Midbrain (tissue), 1 donor: ENCODE measurements at places on chromosomes 6 and 20.

GRCh38 chr6:149917679-149918078 lies 5.2 kb downstream of the RAET1G start:
- no peak for DNase-seq

GRCh38 chr6:108123946-108124345 lies 41.9 kb upstream of the NR2E1 start:
- DNase-seq: no peak

DNA sequence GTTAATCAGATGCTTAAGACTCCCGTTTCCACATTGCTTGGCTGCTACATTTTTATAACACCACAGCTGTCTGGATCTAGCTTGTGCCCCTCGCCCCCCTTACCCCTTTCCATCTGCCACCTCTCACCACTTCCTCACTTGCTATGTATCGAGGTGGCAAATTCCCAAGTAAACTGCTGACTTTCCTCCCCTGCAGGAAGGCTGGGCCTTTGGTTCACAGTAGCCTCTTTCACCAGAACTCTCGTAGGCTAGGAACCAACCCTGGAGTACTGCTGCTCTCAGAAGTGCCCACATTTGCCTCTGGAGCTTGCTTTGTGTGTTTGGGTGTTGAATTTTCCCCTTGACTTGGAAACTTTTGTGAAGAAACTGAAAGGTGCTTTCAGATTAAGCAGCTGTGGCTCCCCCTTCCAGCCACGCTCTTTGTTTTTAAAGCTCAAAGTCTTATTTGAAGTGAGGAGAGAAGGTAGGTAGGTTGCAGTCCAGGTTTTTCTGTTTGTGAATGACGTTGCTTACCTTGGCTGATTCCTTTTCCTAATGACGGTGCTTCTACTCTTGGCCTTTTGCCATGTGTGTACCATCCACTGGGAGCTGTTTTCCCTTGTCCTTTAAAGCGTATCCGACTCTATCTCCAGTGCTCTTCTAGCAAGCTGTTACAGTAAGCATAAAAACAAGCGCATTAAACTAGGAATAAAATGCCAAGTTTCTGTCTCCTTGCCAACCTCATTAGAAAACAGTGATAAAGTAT lies 90.4 kb downstream of the CARMIL1 start:
- no peak for DNase-seq

DNA sequence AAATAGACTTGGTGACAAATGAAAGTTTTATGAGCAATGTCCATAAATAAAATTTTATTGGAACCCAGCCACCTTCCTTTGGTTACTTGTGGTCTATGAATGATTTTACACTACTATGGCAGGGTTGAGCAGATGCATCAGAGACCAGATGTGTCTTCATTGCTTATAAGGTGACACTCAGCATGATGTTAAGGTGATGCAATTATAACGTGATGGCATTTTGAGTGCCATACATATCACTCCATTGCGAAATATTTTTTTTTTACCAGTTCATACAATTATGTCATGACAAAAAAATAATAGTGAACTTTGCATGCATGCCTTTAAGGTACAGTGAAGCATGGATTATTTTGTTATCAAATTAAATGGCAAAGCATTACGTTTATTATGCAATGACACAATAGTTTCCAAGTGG lies 96.0 kb downstream of the ADTRP start:
- DNase-seq: no peak

DNA sequence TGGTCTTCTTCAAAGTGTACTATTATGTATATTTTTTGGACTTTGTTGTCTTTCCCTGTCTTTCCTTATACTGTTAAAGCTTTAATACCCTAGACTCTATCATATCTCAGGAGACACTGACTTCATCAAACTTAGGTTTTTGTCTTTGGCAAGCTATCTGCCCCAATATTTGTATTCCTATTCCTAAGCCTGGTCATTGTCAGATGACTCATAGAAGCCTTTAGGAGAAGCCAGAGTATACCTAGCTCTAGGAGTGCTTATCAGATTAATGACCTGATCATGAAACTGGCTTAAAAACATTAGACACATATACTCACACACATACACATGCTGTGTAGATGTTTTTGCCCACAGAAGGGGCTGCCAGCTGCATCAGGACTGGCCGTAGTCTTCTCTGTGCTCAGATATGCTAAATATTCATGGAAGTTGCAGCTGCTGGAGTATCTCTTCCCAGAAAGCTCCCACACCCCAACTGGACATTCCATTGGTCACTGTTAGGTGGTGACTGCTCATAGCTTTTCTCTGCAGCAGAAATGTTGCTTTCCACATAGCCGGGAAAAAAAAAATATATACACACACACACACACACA lies 102.0 kb downstream of the ANKS1A start:
- no peak for DNase-seq

DNA sequence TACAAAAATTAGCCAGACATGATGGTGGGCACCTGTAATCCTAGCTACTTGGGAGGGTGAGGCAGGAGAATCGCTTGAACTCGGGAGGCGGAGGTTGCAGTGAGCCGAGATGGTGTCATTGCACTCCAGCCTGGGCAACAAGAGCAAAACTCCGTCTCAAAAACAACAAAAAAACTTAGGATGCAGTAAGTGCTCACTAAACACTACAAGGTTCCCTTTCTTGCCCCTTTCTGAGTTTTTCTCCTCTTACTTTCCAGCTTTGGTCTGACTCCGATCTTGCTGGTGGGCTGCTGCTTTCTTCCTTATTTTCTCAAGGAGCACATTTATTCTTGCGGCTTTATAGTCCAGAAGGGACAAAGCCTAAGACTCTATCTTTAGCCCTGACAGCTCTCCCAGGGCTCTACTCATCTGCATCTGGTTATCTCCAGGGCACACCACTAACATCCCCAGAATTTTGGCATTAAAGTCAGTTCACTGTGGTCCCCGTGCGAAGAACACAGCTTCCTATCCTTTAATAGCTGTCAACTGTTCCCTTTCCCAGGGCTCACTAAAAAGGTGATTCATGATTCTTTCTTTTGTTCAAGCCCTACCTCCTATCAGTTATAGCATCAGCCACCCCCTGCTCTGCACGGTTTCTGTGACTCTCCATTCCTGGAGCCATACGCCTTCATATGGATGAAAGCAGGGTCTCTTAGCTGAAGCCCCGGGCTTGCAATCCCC lies 17.1 kb upstream of the RPN2 start:
- DNase-seq: no peak

GRCh38 chr6:42046464-42047212 lies 3.7 kb upstream of the TAF8 start:
- DNase-seq: no peak

DNA sequence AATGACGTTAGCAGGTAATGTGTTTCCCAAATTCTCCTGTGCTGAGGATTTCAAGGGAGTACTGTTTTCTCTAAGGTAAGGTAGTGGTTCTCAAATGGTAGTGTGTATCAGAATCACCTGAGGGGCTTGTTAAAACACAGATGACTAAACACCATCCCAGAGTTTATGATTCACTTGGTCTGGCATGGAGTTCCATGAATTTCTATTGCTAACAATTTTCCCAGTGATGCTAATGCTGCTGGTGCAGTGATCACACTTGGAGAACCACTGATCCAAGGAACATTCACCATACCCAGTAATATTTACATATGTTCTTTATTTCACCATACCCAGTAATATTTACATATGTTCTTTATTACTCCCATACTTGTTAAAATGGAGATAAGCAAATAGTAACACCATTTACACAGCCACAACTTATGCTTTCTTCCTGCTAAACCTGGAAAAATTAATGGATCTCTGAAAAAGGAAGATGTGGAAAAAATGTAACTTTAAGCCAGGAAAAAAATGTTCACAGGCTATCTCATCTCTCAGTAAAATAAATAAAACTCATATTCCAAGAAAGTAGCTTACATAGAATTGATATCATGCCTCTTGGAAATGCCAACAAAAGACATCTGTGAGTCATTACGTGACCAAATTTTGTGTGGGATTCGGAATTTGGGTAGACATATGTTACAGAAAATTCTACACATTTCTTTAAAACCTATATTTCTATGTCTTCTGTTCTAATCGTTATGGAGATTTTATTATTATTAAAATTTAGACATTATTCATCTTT lies 129.5 kb downstream of the MMUT start:
- no peak for DNase-seq

GRCh38 chr6:86203044-86203443 lies 560.4 kb upstream of the SYNCRIP start:
- DNase-seq: no peak

DNA sequence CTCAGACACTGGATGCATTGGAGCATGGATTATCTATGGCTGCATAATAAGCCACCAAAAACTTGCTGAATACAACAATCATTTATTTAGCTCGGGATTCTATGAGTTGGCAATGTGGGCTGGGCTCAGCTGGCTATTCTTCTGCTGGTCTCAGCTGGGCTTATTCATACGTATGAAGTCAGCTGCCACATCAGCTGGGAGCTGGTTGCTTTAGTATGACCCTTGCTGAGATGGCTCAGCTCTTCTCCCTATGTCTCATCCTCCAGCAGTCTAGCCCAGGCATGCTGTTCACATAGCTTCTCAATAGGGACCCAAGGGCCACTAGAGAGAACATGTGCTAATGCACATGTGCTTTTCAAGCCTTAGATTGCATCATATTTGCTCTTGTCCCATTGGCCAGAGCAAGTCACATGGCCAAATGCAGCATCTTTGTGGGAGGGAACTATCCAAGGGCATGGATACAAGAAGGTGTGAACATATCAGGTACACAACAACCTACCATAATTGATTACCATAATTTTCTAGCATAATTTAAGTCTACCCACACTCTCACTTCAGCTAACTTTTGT lies 444.6 kb downstream of the KIF16B start:
- no peak for DNase-seq

DNA sequence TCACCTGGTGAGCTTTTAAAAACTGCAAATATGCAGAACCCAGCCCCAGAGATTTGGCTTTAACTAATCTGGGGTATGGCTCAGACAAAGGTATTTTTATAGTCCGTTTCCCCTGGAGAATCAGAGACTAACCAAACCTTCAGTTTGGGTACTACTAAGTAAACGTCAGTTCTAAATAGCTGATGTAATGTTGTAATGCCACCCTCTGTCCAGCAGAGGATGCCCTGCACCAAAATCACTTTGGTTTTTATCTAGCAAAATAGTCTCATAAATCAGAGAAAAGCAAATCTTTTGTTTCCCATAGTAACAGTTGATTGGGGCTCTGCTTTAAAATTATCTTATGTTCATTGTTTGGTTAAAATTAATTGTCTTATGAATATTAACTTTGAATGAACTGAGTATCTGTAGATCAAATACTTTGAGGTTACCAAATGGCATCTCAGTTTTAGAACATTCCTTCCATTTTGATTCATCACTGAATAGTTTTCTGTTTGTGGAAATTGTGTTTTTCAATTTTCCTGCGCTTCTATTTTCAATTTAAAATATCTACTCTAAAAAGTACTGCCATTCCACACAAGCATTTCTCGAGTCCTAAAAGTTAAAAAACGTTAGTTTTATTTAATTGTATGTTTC lies 278.3 kb upstream of the PLCB4 start:
- peak; percentile 30 for DNase-seq

- no peak for DNase-seq
Observed at GRCh38 chr6:1625794-1626435, 16.2 kb downstream of the FOXC1 start.

DNA sequence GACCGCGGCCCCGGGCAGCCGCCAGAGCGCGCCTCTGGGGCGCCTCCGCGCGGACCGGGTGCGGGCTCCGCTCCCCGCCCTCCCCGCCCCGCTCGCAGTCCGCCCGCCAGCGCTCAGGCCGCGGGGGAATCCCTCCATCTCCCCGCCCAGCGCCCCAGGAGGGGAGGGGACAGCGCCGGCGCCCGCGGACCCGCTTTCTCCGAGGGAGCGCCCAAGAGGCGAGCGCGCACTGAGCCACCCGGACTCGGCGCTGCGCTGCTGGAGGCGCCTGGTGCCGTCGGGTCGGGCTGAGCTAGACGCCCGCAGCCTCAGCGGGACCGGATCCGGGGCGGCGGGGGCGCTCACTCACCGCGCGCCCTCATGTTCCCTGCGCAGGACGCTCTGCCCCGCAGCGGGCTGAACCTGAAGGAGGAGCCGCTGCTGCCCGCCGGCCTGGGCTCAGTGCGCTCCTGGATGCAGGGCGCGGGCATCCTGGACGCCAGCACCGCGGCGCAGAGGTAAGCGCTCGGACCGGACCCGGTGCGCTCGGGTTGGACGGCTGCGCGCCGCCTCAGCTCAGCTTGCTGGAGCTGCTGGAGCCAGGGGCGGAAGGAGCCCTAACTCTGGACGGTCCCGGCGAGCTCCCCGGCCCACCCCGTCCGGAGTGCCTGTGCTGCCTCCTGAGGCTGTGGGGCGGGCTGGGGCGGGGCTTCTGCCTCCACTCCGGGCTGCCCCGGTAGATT lies 867 bp downstream of the EBF4 start:
- peak; percentile 33 for DNase-seq

- DNase-seq: no peak
Observed at GRCh38 chr6:41451039-41451438, 95.1 kb upstream of the FOXP4 start.

- no peak for DNase-seq
Observed at GRCh38 chr6:77363702-77364101, 99.6 kb downstream of the HTR1B start.

- no peak for DNase-seq
Observed at GRCh38 chr20:46020555-46020954, 8.5 kb upstream of the SLC12A5 start.

GRCh38 chr6:123402052-123402451 lies 234.7 kb downstream of the TRDN start:
- DNase-seq: no peak

DNA sequence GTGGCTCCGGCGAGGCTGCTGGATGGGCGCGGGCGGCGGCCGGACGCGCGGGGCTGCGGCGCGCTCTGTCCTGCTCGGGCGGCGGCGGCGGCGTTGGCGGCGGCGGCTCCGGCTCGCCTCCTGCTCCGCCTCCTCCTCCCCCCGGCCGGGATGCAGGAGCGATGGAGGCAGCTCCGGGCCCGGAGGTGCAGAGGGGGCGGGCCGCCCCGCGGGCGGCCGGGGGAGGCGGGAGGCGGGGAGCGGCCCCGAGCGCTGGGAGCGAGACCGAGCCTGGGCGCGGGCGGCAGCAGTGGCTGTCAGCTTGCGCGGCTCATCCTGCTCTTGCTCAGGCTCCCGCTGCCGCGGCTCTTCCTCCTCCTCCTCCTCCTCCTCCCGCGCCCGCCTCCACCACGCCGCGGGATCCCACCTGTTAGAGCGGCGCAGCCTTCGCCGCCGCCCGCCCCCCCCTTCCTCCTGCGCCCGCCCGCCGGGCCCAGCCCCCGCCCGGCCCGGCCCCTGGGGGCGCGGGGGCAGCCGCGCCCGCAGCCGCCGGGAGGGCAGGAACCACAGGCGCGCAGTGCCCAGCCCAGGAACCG lies at the start of gene NOL4L:
Gene NOL4L (minus strand): TSS at position 323 of the 575 bp plus-strand sequence. CDS start 443 bp downstream, outside the sequence.
- DNase-seq: peak; percentile 51

GRCh38 chr6:106192824-106193223 lies 106.7 kb downstream of the PRDM1 start:
- no peak for DNase-seq

DNA sequence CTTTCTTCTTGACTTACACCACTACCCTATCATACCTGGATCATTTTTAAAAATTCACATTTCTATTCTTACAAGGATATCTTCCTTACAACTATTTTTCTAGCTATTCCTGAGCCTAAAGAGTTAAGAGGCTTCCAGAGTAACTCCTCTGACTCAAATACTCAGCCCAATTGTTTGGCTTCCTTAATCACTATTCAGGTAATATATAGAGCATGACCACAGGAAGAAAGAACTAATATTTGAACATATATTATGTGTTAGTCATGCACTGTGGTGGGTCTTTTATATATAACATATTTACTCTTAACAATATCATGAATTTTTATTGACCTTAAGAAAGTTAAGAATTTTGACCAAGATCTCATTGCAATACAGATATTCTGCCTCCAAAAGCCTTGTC lies 42.0 kb upstream of the ID4 start:
- DNase-seq: no peak
